ENCODE measurements at places on chromosomes 1 and 21.

- DNase-seq = no peak
Measured at GRCh38 chr1:220353229-220354012, 81.2 kb upstream of the RAB3GAP2 start.

GRCh38 chr1:162922201-162922600 is 61.2 kb upstream of the CCDC190 start:
- no peak for DNase-seq

DNA sequence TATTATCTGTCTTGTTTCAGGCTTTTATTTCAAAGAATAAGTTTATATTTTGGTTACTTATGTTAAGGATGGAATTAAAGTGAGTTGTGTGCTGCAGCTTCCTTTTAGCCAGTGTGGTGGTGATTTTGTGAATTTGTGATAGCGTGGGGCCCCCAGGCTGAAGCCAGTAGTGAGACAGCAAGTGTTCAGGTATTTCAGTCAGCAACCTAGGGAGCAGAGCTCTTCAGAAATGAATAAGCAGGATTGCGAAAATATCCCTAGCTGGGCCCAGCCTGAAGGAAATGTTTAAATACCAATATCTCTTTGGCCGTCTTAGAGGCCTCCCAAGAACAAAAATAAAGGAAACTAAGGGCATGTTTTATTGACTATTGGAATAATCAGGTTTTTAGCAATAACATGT is 150.8 kb upstream of the C1orf105 start:
- DNase-seq = peak; percentile 76

GRCh38 chr1:17184822-17185484 is 20.0 kb upstream of the PADI1 start:
- DNase-seq = no peak

GRCh38 chr21:30962013-30962412 is 76.3 kb downstream of the KRTAP19-8 start:
- no peak for DNase-seq

DNA sequence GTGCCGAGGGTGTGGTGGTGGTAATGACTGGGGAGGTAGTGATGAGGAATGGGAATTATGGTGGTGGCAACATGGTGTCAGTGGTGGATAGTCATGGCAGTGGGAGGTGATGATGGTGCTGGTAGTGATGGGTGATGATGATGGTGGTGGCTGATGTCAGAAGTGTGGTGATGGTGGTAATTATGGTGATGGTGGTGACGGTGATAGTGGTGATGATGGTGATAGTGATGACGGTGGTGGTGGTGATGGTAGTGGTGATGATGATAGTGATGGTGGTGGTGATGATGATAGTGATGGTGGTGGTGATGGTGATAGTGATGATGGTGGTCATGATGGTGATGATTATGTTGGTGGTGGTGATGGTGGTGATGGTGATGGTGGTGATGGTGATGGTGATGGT is 162.8 kb downstream of the NPHP4 start:
- no peak for DNase-seq

- peak; percentile 96 for DNase-seq
Measured at GRCh38 chr1:151945725-151946722, 36.7 kb upstream of the THEM4 start.

GRCh38 chr1:229875086-229875485 is 192.0 kb upstream of the GALNT2 start:
- no peak for DNase-seq

- no peak for DNase-seq
Measured at GRCh38 chr1:115077286-115077983, 11.9 kb downstream of the TSPAN2 start.

GRCh38 chr1:50423670-50424000 is 392 bp upstream of the DMRTA2 start:
- DNase-seq = peak; percentile 72

- no peak for DNase-seq
Measured at GRCh38 chr1:223264529-223264928, 99.4 kb downstream of the SUSD4 start.

- DNase-seq = no peak
Measured at GRCh38 chr1:6459850-6460265, 6.1 kb downstream of the TNFRSF25 start.

GRCh38 chr1:14138687-14139086 is 438.7 kb downstream of the PRDM2 start:
- no peak for DNase-seq

DNA sequence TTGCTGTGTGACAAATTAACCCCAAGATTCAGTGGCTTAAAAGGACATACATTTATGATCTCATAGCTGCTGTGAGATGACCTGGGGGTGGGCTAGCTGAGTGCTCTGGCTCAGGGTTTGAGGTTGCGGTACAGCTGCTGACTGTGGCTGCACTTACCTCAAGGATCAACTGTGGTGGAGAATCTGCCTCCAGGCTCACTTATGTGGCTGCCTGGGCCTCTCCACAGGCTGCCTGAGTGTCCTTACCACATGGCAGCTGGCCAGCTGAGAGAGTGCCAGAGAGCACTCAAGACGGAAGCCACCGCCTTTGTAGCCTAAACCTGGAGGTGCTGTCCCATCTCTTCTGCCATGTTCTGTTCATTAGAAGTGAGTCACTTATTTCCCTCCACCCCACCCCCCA is 5.7 kb downstream of the LRRC71 start:
- DNase-seq = peak; percentile 74

DNA sequence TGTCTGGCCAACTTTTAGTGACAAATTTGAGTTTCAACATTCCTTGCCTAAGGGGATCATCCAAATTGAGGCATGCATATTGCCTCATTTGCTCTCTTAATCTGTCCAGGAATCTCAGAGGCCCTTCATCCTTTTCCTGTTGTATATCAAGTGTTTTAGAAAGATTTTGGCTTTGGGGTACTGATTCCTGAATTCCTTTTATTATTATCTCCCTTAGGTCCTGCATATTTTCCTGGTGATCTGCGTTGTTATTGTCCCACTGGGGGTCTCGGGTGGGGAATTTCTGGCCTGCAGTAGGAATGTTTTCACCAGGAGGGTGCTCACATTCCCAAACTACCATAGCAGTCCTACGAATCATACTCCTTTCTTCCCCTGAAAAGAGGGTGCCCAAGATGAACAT is 4.4 kb upstream of the AADACL3 start:
- DNase-seq = no peak

- DNase-seq = no peak
Measured at GRCh38 chr1:169886931-169887330, 6.8 kb downstream of the SCYL3 start.

DNA sequence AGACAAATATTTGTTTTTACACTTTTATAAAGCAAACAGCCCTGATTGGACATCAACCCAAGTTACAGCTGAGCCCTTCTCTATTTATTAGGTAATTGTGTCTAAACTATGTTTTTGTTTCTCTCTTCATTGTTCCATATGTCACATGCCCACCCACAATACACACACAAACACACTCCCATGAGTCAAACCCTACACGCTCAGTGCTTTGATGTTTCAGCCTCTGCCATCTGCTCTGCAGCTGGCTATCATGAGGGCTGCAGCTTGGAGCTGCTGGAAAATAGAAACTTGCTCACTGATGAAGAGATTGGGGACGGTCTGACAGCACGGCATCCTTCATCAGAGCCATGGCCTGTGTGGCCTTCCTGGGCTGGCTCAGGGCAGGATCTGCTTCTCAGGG is 41.7 kb downstream of the PSMG1 start:
- DNase-seq = no peak

- no peak for DNase-seq
Measured at GRCh38 chr21:43935711-43936110, 70.7 kb downstream of the AGPAT3 start.

DNA sequence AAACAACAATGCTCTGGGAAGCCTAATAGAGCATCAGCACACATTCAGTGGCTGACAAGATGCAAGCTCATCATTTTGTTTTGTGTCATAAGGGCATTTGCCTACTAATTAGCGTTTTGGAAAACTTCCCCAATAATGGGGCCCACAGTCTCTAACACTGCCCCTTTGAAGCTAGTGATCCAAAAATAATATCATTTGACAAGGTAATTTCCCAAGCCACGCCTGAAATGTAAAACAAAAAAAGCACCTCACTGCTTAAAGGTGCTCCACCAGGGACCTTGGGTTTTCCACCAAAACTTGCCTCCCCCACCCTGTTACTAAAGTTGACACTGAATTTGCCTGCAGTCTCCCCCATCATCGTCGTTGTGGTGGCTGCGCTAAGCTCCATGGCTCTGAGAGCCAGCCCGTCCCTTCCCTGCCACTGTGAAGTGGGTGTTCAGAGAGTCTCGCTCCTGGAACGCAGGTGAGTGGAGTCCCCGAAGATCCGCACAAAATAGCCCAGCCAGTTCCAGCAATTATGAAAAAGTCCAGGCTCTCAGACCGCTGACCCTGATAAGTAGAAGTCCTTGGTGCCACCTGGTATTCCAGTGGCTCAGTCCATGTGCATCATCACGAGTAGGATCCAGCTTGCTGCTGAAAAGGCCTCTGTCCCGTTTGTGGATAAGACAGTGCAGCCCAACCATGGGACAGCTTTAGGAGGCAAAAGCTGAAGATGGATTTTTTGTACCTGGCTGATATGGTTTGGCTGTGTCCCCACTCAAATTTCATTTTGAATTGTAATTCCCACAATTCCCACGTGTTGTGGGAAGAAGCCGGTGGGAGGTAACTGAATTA is 52.2 kb downstream of the RAB3GAP2 start:
- DNase-seq = no peak

- DNase-seq = no peak
Measured at GRCh38 chr1:172324086-172324485, 96.4 kb upstream of the C1orf105 start.

- DNase-seq = peak; percentile 85
Measured at GRCh38 chr1:114668784-114669561, 876 bp downstream of the DENND2C start.

DNA sequence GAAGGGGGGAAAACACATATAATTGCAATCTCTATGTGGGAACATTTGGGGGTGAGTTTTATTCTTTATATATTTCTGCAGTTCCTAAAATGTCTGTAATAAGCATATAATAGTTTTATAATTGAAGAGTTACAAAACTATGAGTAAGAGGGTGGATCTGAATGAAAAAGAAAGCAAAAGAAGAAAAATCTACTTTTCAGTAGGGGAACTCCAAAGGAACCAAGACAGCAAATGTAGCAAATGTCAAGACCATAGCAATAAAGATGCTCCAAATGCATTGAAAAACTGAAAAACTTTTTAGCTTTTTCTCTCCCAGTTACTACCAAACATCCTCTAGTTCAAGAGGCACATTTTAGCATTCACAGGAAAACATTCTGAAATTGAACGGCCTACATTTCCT is 434.8 kb downstream of the LMO4 start:
- no peak for DNase-seq

DNA sequence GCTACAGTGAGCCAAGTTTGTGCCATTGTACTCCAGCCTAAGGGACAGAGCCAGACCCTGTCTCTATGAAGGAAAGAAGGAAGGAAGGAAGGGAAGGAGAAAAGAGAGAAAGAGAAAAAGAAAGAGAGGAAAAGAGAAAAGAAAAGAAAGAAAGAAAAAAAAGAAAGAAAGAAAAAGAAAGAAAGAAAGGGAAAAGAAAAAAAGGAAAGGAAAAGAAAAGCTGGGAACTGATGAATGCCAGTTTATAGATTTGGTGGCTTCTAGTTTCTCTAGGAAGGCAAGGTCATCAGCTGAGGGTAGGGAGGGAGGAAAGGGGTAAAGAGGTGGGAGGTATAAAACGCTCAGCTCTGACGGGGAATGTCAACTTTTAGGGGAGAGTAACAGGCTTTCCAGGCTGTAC is 62.3 kb upstream of the AKT3 start:
- no peak for DNase-seq

DNA sequence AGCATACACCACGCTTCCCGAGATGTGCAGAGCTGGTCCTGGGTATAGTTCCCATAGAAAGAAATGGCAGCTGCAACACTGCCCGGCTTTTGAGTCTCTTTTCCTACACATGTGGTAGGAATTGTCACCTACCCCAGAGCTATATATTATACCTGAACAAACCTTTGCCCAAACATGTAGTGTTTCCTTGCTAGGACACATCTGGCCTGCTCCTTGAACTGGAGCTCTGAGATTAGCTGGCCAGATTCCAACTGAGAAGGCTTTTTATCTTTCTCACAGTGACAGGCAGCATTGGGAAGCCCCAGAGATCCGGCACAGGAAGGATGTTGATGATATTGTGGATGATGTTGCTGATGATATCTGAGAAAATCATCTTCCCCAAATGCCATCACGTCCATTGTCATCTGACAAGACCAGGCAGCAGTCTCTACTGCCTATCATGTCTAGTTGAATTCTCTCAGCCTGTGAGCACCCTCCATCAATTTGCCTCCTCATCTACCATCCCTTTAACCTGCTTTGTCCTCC is 115.0 kb upstream of the SMYD2 start:
- peak; percentile 16 for DNase-seq

DNA sequence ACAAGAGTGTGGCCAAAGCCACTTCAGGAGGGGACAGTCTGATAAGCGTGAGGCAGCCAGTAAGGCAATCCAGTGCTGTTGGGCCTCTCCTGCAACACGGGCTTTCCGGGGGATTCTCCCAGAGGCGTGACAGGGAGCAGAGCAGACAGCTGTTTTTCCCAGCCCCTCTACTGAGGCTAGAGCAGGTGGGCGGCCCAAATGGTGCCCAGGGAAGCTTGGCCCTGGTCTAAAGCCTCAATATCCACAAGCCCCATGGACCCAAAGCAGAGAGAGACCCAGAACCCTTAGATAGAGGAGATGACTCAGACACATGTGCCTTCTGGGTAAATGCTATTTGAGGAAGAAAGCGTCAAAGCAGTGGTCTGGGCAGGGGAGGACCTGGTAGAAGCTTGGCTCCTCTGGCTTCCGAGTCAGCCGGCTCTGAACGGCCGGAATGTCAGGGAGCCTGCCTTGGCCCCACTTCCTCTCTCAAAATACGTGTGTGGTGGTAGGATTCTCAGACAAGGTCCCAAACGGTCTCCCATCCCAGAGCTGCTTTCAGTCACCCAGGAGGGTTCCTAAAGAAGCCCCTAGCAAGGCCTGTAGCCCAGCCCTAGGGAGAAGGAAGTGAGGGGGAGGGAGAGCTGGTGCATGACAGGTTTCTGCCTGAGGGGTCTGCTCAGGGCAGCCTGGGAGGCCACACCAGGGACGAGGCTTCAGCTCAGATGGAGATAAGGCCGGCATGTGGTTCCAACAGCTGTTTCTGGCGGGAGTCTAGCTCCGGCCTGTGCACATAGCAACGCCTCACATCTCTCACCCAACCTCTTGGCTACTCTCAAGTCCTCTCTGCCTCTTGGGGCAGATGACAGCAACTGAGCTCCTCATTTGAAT is 28.8 kb downstream of the PIK3C2B start:
- no peak for DNase-seq

- peak; percentile 55 for DNase-seq
Measured at GRCh38 chr1:164591858-164592257, 32.9 kb downstream of the PBX1 start.

- DNase-seq = no peak
Measured at GRCh38 chr1:234325878-234326496, 47.3 kb upstream of the COA6 start.

DNA sequence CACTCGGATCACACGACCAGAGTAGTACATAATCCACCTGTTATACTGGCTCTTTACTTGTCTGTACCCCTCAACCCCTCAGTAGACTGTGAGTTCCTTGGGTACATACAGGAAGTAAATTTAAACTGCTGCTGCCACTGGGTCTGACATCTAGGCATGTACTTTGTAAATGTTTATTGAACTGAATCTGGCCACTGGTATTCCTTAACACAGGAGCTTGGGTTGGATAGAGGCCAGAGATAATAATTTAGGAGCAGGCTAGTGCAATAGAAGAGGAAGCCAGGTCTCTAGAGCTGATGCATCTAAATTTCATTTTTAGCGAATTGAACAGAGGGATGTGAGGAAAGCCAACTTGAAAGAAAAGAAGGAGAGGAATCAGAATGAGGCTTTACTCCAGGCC is 12.4 kb downstream of the TTC4 start:
- DNase-seq = no peak

Data from epithelial cell of esophagus (primary cell).